ENCODE measurements at places on chromosomes 11 and 22.
A peak's percentile ranks its signal among the peaks of the same experiment; 100 is the strongest.

GRCh38 chr11:92852946-92853345, 116.5 kb upstream of the MTNR1B start:
- DNase-seq: peak; percentile 87

GRCh38 chr22:34429314-34429713, 509.0 kb upstream of the LARGE1 start:
- DNase-seq: no peak

GRCh38 chr11:110431051-110431672, 1.4 kb downstream of the FDX1 start:
- peak; percentile 84 for DNase-seq

- no peak for DNase-seq
These were observed 12.2 kb downstream of the OR8D1 start for GRCh38 chr11:124301548-124301947.

DNA sequence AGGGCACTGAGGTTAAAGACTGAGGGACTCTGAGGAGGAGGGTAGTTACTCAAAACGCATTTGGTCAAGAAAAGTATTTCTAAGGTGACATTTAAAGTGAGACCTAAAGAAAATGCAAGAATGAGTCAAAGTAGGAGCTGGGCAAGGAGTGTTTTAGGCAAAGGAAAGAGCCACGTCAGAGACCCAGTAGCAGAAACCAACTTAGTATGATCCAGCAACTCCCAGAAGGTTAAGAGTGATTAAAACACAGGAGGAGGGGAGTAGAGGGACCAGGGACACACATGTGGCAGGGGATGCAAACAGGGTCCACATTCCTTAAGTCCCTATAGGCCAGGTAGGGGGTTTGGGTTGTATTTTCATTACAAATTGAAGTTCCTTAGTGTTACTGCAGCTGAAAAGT, 24.3 kb upstream of the CCDC34 start:
- no peak for DNase-seq

- DNase-seq: peak; percentile 98
These were observed 4.8 kb downstream of the DSCAML1 start for GRCh38 chr11:117792241-117792640.
